Adrenal gland (tissue), 19 donors: ENCODE measurements at places on chromosomes 16 and 17. TPM values are rescaled to one million over a fixed set of nuclear protein-coding genes. Genes with fewer than 3 reads are reported as not detected.

- DNase-seq: peak; percentile 20
Observed at GRCh38 chr16:57536306-57537193, at the start of gene CCDC102A. CCDC102A (minus strand) TSS chr16:57536571; CDS start chr16:57529177, 7,394 bp downstream.

The UTS2R gene
- not detected for total RNA-seq

GRCh38 chr16:67598527-67598926 is 36.2 kb downstream of the CTCF start:
- peaks cover 21% of the 10 kb centered on the region for H3K4me1 ChIP-seq
- H3K36me3 ChIP-seq: no peaks in the 10 kb centered on the region
- DNase-seq: no peak
- H3K27ac ChIP-seq: no peak overlapping the region
- H3K4me3 ChIP-seq: no peak overlapping the region
- no peaks in the 10 kb centered on the region for H3K27me3 ChIP-seq

DNA sequence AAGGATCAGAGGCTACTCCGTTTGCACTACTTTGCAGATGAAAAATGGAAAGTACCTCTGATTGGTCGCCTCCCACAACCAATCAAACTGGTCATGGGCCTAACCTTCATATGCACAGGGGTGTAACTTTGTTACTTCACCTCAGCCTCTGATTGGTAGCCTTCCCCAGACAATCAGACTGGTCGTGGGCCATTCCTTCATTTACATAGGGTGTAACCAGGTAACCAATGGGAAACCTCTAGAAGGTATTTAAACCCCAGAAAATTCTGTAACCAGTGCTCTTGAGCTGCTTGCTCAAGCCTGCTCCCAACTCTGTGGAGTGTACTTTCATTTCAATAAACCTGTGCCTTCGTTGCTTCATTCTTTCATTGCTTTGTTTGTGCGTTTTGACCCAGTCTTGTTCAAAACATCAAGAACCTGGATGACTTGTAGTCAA is 39.2 kb upstream of the USP22 start:
- no peak overlapping the region for H3K27ac ChIP-seq
- H3K4me3 ChIP-seq: no peak overlapping the region
- no peaks in the 10 kb centered on the region for H3K27me3 ChIP-seq
- no peaks in the 10 kb centered on the region for H3K36me3 ChIP-seq
- DNase-seq: no peak

The CCL8 gene
- 0.17 TPM for total RNA-seq

The HAS3 gene
- total RNA-seq: 0.77 TPM

- peaks cover 12% of the 10 kb centered on the region for H3K4me1 ChIP-seq
- no peak for DNase-seq
- H3K4me3 ChIP-seq: no peak within 1 kb of the TSS
- H3K27ac ChIP-seq: no peak within 1 kb of the TSS
Observed at GRCh38 chr17:61452301-61453290, at the start of gene TBX4. TBX4 (plus strand) TSS chr17:61452422; CDS start chr17:61456491, 4,069 bp downstream.

The SLC13A5 gene
- total RNA-seq: not detected

- no peak for DNase-seq
- H3K36me3 ChIP-seq: no peaks in the 10 kb centered on the region
- H3K4me1 ChIP-seq: peaks cover 18% of the 10 kb centered on the region
- H3K27ac ChIP-seq: peak overlapping the region; percentile 64
Observed at GRCh38 chr16:67216612-67217490, 10.1 kb upstream of the TMEM208 start.

GRCh38 chr17:76199469-76199868 is 40.8 kb downstream of the RNF157 start:
- no peaks in the 10 kb centered on the region for H3K36me3 ChIP-seq
- no peaks in the 10 kb centered on the region for H3K27me3 ChIP-seq
- H3K4me1 ChIP-seq: no peaks in the 10 kb centered on the region
- DNase-seq: no peak

The TBC1D3H gene
- not detected for total RNA-seq

The SNAI3 gene
- total RNA-seq: 0.35 TPM

- peak overlapping the region; percentile 84 for H3K27ac ChIP-seq
- no peaks in the 10 kb centered on the region for H3K27me3 ChIP-seq
- DNase-seq: peak; percentile 58
- peaks cover 15% of the 10 kb centered on the region for H3K4me1 ChIP-seq
Observed at GRCh38 chr17:48541577-48542113, 3.3 kb downstream of the HOXB2 start.

DNA sequence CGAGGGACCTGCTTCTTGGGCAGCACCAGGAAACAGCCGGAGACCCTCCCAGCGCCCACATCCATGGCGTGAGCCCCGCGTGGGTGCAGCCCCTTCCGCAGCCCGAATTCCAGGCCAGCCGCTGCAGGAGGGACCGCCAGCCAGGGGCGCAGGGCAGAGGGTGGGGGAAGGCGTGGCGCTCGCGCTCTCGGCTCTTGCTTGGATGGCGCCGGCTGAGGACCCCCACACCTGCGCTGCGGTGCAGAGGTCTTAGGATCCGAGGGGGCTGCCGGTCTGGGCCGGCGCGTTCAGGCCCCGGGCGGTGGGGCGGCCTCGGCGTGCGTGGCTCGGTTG is 28.8 kb downstream of the ACTG1 start:
- peaks cover 26% of the 10 kb centered on the region for H3K4me1 ChIP-seq
- H3K36me3 ChIP-seq: no peaks in the 10 kb centered on the region
- no peak overlapping the region for H3K27ac ChIP-seq
- peak overlapping the region; percentile 15 for H3K4me3 ChIP-seq
- DNase-seq: no peak

The ERN1 gene
- 205 TPM for total RNA-seq

The GJD3 gene
- total RNA-seq: 1.8 TPM

GRCh38 chr16:53519417-53520091 is 16.5 kb upstream of the AKTIP start:
- H3K27me3 ChIP-seq: no peaks in the 10 kb centered on the region
- no peaks in the 10 kb centered on the region for H3K4me1 ChIP-seq
- H3K36me3 ChIP-seq: no peaks in the 10 kb centered on the region
- DNase-seq: no peak

- no peaks in the 10 kb centered on the region for H3K27me3 ChIP-seq
- no peak for DNase-seq
- H3K36me3 ChIP-seq: no peaks in the 10 kb centered on the region
- no peak overlapping the region for H3K4me3 ChIP-seq
- H3K27ac ChIP-seq: no peak overlapping the region
Observed at GRCh38 chr16:83660282-83660681, 147.5 kb upstream of the HSBP1 start.

GRCh38 chr17:15181333-15181732 is 83.8 kb downstream of the PMP22 start:
- no peaks in the 10 kb centered on the region for H3K36me3 ChIP-seq
- no peaks in the 10 kb centered on the region for H3K27me3 ChIP-seq
- H3K4me1 ChIP-seq: no peaks in the 10 kb centered on the region
